Keratinocyte (primary cell): ENCODE measurements at places on chromosomes 2 and 18. TPM values are rescaled to one million over a fixed set of nuclear protein-coding genes. Genes with fewer than 3 reads are reported as not detected.

- DNase-seq, result peak; percentile 96
Measured at GRCh38 chr2:42835577-42836371, 43.4 kb upstream of the HAAO start.

Gene PPP1R1C
- 3.0 to 4.3 TPM (median 3.1 TPM) in 3 replicates for polyA plus RNA-seq

DNA sequence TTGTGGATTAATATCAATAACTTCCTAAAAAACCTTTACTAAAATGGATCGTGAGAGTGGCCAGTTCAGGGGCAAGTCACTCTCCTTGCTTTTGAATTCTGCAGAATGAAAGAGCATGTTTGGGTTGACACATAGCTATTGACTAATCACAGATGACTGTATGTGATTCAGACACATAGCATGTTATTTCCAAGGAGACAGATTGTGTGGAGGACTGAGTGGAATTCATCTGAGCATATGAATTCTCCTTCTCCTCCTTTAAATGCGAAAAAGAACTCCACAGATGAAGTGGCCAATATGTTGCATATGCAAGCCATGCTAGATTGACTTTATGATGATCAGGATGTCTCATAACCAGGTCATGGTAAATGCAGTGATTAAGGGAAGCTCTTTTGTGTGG is 249.4 kb upstream of the FAM98A start:
- DNase-seq, result no peak

- DNase-seq, result no peak
Measured at GRCh38 chr18:3995476-3996102, 459.5 kb downstream of the DLGAP1 start.

Gene PCBP1
- polyA plus RNA-seq, result 65.9 to 151 TPM (median 86.8 TPM) in 3 replicates

Gene KLHL41
- polyA plus RNA-seq, result 0.08 to 0.24 TPM (median 0.18 TPM) in 3 replicates

Gene CBLN2
- not detected in 3 replicates for polyA plus RNA-seq

Gene FKBP7
- polyA plus RNA-seq, result 1.2 to 2.4 TPM (median 1.9 TPM) in 3 replicates

Gene PARD3B
- polyA plus RNA-seq, result 0.77 to 1.4 TPM (median 1.2 TPM) in 3 replicates

- no peak for DNase-seq
Measured at GRCh38 chr18:27005589-27005988, 140.1 kb upstream of the AQP4 start.

DNA sequence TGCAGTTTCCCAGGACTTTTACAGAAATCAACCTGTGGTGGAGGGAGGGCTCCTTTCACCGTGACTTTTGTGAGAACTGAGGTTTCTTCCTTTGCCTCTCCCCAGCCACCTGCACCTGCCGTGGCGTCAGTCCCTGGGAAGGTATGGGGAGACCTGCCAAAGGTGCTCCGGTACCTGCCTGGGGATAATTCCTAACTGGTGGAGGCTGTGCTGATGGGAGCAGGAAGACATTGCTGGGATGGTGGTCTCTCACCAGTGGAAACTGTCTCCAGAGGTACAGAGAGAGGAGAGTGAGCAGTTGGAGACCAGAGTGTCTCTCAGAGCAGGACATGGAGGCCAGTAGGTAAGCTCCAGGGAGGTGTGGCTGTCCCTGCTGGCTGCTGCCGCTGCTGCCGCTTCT is 52.6 kb downstream of the CIB4 start:
- no peak for DNase-seq

DNA sequence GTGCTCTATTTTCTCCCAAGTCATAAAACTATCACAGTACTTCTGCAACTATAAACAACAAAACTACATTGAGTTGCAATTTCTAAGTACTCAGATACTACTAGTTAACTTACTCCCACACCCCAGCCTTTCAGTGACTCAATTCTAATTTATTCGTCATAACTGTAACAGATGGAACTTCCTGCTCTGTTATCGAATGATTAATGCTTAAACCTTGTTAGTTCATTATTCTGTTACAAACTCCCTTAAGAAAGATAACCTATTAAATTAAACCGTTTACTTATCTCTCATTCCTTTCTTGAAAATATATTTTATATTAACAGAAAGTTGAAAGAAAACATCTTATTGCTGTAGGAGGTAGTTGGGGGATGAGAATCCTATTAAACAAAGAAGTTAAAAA is 17.0 kb downstream of the TNFAIP6 start:
- DNase-seq, result peak; percentile 38
